Heart left ventricle (tissue), 16 donors: ENCODE measurements at places on chromosomes 12 and 14. TPM values are rescaled to one million over a fixed set of nuclear protein-coding genes. Genes with fewer than 3 reads are reported as not detected.
A peak's percentile ranks its signal among the peaks of the same experiment; 100 is the strongest.

DNA sequence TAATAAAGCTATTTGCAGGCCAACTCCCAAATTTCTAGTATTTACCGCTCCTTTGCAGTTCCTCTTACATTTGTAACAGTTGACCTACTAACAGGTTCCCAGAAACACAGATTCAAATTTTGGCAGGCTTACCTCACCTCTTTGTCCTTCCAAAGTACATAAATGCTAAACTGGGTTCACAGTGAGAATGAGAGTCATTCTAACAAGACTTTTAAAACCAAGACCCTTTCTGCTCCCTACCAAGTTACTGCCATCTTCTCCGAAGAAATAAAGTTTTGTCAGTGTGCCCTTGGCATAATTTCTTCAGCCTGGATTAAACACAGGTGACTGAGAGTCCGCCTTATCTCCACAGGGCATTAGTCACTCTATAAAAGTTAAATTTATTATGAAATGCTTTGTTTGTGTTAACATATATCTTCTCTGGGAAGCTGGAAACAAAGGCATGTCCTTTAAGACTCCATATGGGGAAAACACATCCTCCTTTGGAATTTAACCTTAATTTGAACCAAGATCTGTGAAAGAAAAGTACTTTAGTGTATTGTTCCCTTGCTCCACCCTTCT lies 28.2 kb downstream of the FOXA1 start:
- H3K4me1 ChIP-seq = no peaks in the 10 kb centered on the region
- no peak for DNase-seq
- H3K4me3 ChIP-seq = no peak overlapping the region
- H3K27me3 ChIP-seq = no peaks in the 10 kb centered on the region
- no peaks in the 10 kb centered on the region for H3K36me3 ChIP-seq

DNA sequence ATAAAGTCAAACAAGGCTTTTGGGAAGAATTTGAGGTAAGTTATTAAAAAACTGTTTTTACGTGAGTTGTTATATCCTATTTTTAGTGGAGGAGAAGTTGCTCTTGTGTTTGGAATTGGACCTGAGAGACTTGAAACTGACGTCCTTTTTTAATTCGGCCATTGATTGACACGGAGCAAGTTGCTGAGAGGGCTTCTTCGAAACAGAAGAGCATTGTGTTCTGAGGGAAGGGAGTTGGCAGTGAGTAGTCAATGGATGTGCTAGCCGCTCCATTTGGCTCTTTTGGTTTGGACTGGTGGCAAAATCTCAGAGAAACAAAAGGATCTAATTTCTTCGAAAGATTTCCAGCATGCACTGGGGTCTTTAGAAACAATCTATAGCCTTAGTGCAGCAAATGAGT lies 37.3 kb downstream of the PTPN11 start:
- no peaks in the 10 kb centered on the region for H3K27me3 ChIP-seq
- H3K4me3 ChIP-seq = no peak overlapping the region
- no peaks in the 10 kb centered on the region for H3K4me1 ChIP-seq
- no peak overlapping the region for H3K27ac ChIP-seq
- H3K36me3 ChIP-seq = peaks cover 99% of the 10 kb centered on the region

- DNase-seq = no peak
- H3K27ac ChIP-seq = no peak overlapping the region
- no peaks in the 10 kb centered on the region for H3K4me1 ChIP-seq
- H3K27me3 ChIP-seq = no peaks in the 10 kb centered on the region
- H3K36me3 ChIP-seq = no peaks in the 10 kb centered on the region
Observed at GRCh38 chr12:51632623-51633022, 41.6 kb downstream of the SCN8A start.

GRCh38 chr12:65524666-65525065 lies 246.2 kb downstream of the MSRB3 start:
- no peaks in the 10 kb centered on the region for H3K4me1 ChIP-seq
- no peak overlapping the region for H3K4me3 ChIP-seq
- no peaks in the 10 kb centered on the region for H3K36me3 ChIP-seq
- no peak for DNase-seq

- H3K4me1 ChIP-seq = peaks cover 9% of the 10 kb centered on the region
- no peak overlapping the region for H3K4me3 ChIP-seq
- no peaks in the 10 kb centered on the region for H3K36me3 ChIP-seq
- peak; percentile 31 for DNase-seq
- no peaks in the 10 kb centered on the region for H3K27me3 ChIP-seq
- no peak overlapping the region for H3K27ac ChIP-seq
Observed at GRCh38 chr12:98399532-98399931, 115.9 kb upstream of the TMPO start.

- H3K27me3 ChIP-seq = no peaks in the 10 kb centered on the region
- H3K27ac ChIP-seq = no peak overlapping the region
- no peaks in the 10 kb centered on the region for H3K36me3 ChIP-seq
Observed at GRCh38 chr14:55160989-55161388, 30.4 kb downstream of the DLGAP5 start.

The TC2N gene
- polyA plus RNA-seq = 1.2 TPM
